ENCODE measurements at places on chromosomes 11 and 22.

- DNase-seq = no peak
Measured at GRCh38 chr11:123578778-123579481, 75.5 kb downstream of the SCN3B start.

- DNase-seq = no peak
Measured at GRCh38 chr11:131584785-131585592, 214.6 kb downstream of the NTM start.

GRCh38 chr22:17260950-17261349 is 41.7 kb upstream of the ADA2 start:
- no peak for DNase-seq

DNA sequence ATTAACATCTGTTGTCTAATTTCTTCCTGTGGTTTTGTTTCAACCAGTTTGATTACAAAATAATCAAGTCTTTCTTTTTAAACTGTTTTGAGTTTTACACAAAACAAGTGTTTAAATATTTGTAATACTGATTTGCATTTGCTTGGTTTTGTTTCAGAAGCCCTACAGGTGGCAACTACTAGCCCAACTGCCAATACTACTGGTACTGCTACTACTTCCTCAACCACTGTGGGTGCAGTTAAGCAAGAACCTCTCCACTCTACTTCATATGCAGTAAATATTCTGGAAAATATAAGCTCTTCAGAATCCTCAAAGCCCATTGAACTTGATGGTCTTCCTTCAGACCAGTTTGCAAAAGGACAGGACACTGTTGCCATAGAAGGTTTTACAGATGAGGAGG is 61.1 kb downstream of the QSER1 start:
- DNase-seq = no peak

DNA sequence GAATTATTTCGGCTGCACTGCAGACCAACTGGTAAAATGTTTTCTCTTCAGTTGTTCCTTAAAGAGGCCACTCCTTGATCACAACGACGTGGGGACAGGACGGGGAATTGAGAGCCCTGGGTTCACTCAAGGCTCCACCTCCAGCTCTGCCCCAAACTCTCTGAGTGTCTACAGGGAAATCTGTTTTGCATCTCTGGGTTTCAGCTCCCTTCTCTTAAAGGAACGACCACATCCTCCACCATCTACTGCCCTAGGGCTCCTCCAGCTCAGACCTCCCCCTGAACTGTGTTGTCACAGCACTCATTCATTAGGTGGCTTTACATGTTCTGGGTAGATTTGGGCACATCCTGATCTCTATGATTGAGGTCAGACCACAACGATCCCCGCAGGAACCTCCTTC is 5.1 kb upstream of the PPFIA1 start:
- no peak for DNase-seq

- no peak for DNase-seq
Measured at GRCh38 chr22:41284465-41284864, 1.5 kb downstream of the RANGAP1 start.

DNA sequence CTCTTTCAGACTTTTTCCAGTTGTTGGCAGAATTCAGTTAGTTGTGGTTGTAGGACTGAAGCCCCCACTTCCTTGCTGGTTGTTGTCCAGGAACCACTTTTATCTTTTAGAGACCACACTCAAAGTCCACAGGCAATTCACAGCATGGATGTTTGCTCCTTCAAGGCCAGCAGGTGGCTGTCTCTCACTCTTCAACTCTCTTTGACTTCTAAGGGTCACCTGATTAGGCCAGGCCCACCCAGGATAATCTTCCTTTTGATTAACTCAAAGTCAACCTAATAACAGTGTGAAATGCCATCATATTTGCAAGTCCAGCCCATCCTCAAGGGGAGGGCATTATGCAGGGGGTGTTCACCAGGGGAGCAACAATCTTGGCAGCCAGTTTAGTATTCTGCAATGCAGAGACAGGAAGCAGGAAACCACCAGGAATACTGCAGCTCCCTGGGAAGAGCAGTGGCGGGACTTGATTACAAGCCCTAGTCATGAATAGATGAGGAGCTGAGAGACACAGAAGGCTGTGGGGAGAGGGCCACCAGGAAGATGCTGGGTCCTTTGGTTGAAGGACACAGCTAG is 52.4 kb downstream of the LRRC74B start:
- DNase-seq = no peak

DNA sequence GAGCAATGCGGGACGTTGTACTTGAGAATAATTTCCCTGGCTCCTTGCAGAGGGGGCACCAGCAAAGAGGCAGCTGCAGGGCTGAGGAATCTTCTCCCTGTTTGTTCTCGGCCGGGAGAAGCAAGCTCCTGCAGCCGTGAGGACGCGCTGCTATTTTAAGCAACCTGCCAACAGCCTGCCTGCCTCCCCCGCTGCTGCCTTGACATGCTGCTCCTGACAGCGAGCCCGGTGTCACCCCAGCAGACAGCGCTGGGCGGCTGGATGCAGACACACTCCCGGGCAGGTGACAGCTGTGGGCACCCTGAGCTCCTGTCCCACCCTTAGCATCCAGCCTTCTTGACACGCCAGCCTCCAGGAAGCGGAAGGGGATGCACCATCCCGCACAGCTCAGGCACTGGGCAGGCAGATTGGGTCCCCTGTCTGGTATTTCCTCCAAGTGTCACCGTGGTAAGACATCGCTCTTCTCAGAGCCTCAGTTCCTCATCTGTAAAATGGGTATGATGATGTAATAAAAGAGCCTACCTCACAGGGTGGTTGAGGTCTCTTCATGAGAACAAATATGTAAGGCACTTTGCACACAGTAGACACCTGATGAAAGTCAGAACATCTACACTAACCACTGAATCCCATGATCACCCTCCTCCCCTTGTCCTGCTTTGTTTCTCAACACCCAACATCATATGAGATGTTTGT is 530.6 kb downstream of the MN1 start:
- no peak for DNase-seq

DNA sequence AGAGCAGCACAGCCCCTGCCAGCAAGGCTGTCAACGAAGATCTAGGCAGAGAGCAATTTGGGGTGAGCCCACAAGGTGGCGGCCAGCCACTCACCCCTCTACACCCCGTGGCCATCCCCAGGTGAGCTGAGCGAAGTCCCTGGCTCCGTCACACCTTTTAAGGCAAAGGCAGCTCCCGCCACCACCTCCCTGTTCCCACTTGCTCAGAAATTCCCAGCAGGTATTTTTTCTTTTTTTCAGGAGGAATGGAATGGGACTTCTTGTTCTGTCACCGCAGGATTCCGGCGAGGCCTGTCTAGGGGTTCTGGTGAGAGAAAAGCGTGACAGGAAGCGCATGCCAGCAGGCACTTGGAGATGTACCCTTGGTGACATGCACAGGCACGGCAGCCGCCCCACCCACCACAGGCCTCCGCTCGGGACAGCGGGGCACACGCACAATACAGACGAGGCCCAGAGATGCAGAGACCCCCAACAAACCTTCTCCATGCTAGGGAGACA is 10.0 kb downstream of the RPL3 start:
- DNase-seq = no peak

DNA sequence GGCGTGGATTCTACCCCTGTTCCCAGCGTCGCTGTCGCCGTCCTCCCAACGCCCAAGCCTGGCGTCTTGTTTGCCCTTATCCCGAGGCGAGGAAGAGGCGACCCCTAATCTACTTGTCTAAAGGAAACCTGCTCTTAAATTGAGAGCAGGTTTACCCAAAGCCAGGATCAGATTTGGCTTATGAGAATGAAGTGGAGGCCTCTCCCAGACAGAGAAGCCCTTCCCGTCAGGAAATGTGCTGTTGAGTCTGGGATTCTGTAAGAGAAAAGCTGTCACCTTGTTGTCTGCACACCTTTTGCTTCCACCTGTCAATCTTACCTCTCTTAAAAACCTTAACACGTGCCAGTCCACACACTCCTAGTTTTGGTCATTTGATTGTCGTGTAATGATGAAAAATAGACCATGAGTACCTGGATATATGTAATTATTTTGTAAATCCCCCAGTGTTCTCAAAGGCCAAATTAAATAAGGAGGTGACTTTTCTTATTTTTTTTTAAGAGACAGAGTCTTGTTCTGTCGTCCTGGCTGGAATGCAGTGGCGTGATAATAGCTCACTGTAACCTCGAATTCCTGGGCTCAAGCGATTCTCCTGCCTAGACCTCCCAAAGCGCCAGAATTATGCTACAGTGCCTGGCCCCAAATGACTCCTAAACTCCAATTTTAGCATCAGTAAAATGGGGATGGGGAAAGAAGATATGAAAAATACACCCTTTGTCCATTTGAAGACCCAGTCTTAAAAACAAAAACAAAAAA is 627 bp downstream of the GTF2H1 start:
- DNase-seq = no peak

DNA sequence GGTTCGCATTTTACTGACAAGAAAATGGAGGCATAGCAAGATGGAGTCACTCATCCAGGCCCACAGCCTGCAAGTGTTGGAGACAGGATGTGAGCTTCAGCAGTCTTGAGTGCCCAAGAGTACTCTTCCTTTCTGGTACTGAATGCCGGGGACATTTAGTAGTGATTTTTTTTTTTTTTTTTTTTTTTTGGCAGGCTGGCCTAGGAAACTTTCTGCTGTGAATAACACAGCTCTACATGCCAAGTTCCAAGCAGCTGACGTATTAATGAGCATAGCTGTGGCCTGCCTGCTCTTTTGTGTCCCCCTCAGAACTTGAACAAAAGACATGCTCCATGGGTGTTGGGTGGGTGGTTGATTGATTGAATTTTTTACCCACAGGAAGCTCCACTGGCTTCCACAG is 195.5 kb upstream of the CADM1 start:
- DNase-seq = no peak

- no peak for DNase-seq
Measured at GRCh38 chr11:34948696-34949095, 32.3 kb downstream of the PDHX start.

DNA sequence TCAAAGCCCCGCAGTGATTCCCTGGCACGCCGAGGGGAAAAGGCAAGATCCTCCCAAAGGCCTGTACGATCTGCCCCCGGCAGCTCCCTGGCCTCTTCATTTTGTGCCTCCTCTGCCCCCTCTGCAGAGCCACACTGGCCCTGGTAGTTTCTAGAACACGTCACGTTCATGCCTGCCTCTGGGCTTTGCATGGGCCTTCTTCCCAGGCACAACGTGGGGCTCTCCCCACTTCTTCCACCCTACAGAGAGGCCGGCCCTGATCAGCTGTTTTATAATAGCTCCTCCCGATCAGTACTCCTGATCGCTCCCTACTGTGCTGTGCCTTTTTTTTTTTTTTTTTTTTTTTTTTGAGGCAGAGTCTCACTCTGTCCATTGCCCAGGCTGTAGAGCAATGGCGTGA is 78.4 kb downstream of the PTPRJ start:
- DNase-seq = no peak

DNA sequence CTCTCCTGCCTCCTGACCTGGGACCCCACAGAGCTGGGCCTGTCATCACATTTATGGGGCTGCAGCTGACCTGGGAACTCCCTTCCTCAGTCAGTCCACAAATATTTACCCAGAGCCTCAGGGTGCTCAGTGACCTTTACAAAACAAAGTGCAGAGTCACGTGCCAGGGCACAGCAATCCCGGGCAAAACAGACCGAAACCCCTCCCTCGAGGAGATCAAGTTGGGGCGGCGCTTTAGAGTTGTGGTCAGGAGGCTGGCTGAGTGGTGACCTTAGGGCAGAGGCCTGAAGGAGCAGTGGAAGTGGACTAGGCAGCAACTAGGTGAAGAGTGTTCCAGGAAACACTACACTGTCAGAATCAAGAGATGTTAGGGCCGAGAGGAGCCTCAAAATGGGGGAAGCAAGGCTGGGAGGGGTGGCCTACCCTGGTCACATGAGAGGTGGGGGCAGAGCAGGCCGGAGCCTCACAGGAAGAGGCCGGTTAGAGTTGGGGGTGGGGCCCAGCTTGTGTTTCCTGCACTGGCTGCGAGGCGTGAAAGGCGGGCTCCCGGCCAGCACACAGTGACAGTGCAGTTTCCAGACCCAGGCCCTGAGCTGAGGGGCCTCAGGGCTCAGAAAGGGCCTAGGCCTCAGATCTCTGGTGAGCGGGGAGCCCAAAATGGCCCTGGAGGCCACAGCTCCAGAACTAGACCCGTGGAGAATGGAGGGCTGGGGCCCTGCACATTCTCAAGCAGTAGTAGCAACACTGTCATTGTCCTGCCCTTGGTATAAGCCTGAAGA is 3.7 kb upstream of the NEAT1 start:
- peak; percentile 76 for DNase-seq

GRCh38 chr11:62854825-62855570 is 15.6 kb upstream of the WDR74 start:
- DNase-seq = no peak

- DNase-seq = no peak
Measured at GRCh38 chr11:76415073-76415472, 29.7 kb upstream of the EMSY start.

DNA sequence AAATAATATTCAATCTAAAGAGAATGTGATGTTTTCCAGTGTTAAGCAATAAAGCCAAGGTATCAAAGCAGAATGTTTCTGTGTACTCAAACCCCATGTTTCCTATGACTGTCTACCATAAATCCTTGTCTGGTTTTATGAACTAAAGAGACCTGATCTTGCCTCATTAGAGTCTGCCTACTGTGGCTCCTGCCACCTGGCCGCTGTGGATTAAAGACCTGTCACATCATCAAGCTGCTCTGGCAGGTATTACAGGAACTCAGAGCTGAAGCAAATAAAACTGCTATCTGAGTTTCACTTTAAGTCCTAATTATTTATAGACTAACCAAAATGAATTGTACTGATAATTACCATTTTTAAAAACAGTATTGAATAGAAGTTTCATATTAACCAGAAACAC is 207.8 kb upstream of the CCDC90B start:
- no peak for DNase-seq

DNA sequence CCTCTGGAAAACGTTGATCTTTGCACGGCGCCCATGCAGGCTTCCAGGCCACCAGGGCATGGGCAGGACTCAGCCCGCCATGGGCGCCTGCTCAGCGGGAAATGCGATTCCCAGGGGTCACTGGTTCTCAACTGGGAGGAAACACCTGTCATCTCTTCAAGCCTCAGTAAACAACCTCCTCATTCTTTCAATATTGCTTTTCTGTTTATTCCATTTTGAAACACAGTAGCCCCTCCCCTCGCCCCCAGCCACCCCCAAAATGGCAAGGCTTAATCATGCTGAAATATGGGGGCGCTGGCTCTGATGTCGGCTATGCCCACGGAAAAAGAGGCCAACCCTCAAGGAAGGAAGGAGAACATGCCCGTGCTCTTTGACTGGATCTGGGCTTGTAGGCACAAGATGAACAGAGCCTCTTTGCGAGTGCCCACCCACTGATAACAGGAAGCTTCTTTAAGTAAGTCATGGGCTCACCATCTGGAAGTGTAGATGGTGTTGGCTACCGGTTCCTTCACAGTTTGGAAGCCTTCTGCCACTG is 594 bp upstream of the POU2AF1 start:
- DNase-seq = no peak
